ENCODE measurements at places on chromosomes 2 and 18. TPM values are rescaled to one million over a fixed set of nuclear protein-coding genes. Genes with fewer than 3 reads are reported as not detected.

- DNase-seq: no peak
These were observed 79.3 kb downstream of the ACAA2 start for GRCh38 chr18:49733896-49734585.

- DNase-seq: no peak
These were observed 2.8 kb upstream of the PRKCE start for GRCh38 chr2:45648636-45649035.

DNA sequence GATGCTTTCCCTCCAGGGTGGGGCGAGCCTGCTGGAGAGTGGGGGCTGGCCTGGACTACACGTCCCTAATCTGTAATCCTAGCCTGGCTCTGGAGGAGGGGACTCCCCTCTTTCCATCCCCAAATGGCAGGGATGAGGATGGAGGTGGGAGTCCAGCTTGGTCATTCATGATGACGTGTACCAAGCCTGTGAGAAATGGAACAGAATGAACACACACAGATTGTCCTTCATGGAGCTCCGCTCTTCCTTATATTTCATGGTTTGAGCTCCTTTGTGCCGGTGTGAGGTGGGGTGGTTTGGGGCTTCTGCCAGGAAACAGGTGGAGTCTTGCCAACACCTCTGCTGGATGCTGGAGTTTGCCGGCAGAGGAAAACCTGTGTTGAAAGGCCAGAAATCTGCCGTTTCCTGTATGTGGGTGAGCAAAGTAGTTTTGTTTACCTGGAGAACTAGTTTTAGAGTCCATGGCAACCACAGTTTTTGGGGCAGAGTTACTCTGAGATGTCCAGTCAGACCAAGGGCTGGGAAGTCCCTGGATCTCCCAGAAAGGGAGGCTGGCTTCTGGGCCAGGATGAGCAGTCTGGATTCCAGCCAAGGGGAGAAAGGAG is 417.6 kb upstream of the MEX3C start:
- peak; percentile 42 for DNase-seq

DNA sequence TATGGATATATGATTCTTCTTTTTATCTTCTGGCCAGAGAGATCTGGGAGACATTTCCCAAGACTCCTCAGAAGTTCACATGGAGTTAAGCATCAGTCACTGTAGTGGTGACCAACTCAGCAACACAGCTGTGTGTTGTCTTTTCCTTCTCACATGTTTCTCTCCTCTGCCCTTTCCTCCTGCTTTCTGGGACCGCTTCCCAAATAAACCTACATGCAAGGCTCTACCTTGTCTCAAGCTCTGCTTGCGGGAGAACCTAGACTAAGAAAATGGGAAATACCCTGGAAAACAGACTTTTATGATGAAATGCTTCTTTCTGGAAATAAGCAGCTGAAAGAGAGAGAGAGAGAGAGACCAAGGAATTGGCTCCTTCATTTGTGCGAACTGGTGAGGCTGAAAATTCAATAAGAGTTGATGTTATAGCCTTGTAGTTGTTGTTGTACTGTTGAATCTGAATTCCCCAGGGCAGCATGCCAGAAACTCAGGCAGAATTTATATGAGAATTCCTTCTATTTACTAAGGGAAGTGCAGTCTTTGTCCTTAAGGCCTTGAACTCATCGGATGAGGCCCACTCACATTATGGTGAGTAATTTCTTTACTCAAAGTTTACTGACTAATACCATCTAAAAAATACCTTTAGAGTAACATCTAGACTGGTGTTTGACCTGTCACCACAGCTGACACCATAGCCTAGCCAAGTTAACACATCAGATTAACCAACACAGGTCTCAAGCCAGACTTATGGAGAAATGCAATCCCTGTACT is 22.7 kb upstream of the DSC1 start:
- no peak for DNase-seq

DNA sequence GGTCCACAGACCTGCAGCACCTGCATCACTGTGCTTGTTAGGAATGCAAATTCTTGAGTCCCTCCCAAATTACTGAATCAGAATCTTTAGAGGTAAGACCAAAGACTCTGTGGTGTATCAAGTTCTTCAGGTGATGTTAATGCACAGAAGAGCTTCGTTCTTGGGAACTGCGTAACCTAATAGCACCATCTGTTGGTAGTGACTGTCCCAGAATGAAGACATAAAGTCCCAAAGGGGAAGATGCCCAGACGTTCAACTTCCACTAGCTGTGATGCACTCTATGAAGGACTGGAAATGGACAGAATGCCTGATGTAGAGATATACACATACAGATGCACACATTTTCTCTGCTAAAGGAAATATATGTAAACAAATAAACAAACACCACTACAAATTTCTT is 576.0 kb downstream of the LRP1B start:
- DNase-seq: peak; percentile 25

GRCh38 chr18:1350931-1351450 is 446.3 kb downstream of the ADCYAP1 start:
- no peak for DNase-seq

- DNase-seq: no peak
These were observed 142.4 kb upstream of the ZNF236 start for GRCh38 chr18:76679945-76680344.

DNA sequence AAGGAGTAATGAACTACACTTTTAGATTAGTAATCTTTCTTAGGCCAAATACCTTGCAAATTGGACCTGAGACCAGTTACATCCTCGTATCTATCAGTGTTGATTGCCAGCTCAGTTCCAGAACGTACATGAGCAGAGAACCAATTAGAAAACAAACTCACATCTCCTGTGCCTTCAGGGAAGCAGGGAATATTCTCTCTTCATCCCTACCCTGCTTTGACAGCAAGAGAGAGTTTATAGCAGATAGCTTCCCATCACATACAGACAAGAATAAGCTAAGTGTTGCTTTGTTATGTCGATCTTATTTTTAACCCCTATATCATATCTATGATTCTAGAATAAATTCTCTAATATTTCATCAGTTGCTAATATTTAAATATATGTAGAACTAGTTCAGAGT is 181.8 kb downstream of the DSC3 start:
- DNase-seq: no peak

DNA sequence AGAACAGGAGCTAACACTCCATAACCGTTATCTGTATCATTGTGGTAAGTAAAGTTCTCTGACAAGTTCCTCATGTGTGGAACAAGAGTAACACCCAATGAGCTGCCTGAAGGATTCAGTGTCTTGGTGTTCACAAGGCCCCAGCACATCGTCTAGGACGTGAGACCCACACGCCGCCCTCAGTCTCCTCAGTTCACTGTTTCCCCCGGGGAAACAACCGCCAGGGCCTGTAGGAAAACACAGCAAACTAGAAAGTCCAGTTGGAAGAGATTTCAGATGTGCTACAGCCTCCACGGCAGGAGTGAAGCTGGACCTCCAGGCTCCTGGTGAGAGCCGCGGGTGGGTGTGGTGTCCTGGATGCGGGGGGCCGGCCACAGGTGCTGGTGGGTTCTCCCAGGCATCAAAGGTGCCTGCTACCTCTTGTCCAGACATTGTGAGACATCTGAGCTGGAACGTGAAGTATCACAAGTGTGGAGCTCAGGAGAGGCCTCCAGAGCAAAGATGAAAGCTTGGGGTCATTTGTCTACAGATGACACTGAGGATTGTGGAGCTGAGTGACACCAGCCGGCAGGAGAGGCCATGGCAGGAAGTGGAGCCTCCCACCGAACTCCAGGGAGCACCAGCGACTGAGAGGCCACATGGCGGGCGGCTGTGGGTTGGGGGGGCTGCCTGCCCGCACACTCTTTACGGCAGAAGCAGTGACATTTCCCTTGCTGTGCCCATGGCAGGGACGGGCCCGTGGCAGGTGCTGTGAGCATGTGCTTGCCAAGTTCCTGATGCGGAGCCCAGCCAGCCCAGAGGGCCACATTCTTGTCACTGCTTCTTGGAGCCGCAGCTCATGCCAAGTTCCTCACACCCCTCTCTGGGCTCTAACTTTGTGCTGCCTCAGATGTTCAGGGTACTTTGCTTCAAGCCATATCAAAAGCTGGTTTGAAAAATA is 131.2 kb downstream of the TMEM18 start:
- DNase-seq: no peak

- peak; percentile 17 for DNase-seq
These were observed 586.7 kb downstream of the TDRD15 start for GRCh38 chr2:21710496-21710895.

DNA sequence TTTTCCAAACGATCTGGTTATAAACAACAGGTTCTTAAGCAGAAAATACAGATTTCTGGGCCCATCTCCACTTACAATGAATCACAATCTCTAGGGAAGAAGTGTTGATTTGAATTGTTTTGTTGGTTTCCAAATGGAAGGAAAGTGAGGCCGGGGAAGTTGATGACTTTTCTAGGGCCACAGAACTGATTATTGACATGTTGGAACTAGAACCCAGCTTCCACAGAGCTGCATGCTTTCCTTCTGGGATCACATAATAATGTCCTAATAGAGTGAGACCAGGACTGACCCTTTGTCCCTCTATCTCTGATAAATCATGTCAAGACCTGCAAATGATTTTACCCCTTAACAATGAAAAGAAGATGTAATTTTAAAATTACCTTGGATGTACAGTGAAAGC is 332.2 kb downstream of the OSR1 start:
- DNase-seq: no peak

The PSMA8 gene
- total RNA-seq: not detected

The DOK6 gene
- 8.6 TPM for total RNA-seq

The IL1F10 gene
- not detected for total RNA-seq

The AQP12A gene
- total RNA-seq: not detected

Measured in H4 (cell line).